ENCODE measurements at places on chromosomes 7 and 10.

DNA sequence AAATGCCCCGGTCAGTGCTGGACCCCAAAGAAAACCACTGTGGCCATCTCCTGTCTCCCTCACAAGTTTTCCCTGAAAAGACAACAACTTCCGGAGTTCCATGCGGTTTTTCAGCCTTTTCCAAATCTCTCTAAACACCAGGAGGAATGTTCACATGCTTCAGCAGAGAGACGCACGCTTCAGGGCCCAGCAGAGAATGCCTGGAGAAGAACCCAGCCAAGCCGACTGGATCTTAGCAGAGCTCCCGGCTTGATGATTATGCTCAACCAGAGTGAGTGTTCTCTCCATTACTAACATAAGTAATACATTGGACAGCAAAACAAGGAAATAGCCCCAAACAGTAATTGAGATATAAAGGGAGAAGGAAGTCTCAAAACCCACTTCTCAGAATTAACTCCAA lies 17.9 kb downstream of the PRKCQ start:
- no peak for DNase-seq

DNA sequence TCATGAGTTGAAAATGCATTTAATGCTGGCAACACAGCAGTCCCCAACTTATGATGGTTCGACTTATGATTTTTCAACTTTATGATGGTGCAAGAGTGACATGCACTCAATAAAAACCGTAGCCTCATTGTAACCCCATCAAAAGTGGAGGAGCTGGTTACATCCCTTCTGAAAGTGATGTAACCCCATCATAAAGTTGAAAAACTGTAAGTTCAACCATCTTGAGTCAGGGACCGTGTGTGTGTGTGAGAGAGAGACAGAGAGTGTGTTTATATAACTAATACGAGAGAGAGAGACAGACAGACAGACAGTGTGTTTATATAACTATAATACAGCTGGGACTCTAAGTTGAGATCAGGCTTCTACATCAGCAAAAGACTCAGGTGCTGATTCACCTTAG lies 21.0 kb downstream of the ANXA11 start:
- no peak for DNase-seq

GRCh38 chr7:124263232-124263827 lies 230.5 kb upstream of the TMEM229A start:
- DNase-seq: no peak

DNA sequence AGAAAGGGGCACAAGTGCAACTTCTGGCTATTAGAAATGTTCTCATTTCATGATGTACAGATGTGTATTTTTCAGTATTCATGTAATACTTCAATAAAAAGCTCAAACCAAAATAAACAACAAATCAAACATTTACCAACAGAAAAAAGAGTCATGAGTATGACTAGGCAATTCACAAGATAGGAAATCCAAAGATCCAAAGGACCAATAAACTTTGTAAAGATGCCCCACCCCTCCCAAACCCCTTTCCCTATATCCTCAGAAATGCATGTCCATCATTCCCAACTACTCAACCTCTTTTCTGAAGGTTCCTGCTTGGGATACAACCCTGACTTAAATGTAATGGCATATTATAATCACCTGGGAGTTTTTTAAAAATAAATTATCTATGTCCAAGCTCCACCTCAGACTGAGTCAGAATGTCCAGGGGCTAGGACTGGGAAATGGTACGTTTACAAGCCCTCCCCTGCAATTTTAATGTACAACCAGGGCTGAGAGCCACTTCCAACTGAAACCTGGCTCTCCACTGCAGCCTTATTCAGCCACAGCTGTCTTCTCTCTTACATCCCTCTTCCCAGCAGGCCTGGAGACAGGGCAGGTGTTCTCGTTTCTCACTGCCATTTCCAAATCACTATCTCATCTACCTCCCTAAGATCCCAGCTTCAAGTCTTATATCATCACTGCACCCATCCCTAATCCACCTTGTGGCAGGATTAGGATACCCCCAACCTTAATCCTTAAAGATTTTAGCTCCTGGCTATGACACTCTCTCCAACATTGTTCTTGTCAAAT lies 36.5 kb downstream of the COA1 start:
- DNase-seq: no peak

GRCh38 chr7:120716307-120716706 lies 141.6 kb downstream of the TSPAN12 start:
- DNase-seq: no peak

DNA sequence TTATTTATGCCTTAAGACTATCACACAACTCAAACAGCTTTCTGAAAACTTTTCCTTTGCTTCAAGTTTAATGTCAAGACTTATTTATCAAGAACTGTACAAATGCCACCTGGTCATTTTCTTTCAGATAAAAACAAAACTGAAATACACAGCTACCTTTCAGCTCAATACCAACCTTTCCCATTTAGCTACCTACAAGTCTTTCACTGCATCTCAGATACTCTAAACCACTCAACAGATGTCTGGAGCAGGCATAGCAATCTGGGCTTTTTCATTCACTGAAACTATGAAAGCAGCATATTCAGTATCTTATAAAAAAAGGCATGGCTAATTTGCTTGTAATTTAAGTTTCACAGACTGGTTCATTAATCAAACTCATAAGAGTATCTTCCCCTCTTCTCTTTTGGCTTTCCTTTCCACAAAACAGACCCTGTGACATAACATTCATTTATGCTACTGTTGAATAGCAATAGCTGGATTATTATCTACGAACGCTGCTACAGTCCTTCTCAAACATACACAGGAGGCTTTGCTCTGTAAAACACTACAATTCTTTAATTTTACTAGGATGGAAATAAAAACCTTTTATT lies 8.2 kb downstream of the TRA2A start:
- no peak for DNase-seq

DNA sequence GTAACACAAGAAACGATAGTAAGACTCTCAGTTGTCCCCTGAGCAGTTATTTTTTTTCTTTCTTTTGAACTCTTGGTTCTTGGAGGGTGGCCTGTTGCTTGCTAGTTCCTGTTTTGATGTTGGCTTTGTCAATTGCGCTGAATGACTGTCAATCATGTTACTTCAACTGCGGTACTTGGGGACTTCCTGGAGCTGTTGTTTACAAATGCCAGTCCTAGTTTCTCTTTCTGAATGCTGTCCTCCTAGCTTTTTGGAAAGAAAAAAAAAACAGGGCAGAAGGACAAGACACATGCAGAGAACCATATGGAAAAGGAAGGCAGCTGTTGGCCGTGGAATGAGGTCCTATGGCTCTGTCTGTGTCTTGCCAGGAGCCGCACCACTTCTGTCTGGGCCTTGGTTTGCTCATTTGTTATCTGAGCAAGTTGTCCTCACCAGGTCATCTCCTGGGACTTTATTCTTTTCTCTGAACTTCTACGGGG lies 7.0 kb upstream of the PDCD4 start:
- DNase-seq: no peak

DNA sequence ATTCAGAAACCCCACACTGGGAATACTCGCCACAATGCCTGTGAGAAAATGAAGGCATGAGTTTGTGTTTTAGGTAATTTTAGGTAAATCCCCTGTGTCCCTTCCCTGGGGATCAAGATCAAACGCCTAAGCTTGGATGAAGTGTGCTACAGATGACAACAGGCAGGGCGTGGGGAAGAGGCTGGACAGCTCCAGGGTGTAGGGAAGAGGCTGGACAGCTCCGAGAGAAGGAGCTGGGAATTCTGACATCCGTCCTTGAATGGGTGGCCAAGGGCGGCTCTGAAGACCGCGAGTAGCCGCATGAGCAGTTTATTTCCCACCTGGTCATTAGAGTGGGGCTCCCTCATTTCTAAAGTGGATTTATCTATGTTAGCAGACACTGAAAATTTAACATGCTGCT lies 109.7 kb downstream of the RAMP3 start:
- no peak for DNase-seq

GRCh38 chr7:17589671-17590070 lies 291.2 kb downstream of the AHR start:
- no peak for DNase-seq

GRCh38 chr7:93015101-93015778 lies 102.5 kb downstream of the SAMD9 start:
- no peak for DNase-seq

GRCh38 chr7:151110941-151111645 lies 24.8 kb downstream of the AGAP3 start:
- DNase-seq: peak; percentile 36

- DNase-seq: no peak
Measured at GRCh38 chr10:69636626-69637605, 6.9 kb downstream of the FAM241B start.

DNA sequence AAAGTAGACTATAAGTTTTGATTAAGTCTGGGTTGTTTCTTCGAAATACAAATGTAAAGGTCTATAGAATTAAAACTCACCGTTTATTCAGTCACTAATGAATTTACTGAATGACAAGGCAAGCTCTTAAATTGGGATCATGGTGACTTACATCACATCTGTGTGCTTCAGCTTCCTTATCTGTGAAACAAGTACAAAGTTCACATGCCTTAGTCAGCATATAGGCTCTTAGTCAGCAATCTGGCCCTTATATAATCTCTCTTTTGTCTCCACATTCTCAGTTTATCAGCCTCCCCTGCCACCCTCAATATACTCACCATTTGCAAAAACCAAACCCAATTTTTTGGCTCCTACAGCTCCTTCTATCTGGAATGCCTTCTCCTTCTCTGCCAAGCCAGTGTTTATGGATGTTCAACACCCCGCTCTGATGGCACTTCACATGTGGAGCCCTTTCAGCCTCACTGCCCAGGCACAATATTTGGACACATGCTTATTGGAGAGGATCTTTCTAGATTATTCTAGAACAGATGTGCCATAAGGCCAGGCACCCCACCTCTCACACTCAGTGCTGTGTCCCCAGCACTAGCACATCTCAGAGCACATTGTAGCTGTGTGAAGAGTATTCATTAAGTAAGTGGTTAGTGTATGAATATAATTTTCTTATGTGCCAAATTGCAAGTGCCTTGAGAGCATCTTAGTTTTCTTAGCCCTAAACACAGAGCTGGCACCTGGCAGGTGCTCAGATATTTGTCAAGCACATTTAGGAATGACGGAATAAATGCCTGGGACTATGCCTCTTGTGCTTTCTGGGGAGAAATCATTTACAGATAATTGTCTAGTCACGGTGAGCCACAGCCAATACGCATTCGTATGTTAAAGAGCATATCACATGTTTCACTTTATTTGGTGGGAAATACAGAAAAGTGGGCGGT lies 9.8 kb upstream of the LAMB1 start:
- DNase-seq: no peak

DNA sequence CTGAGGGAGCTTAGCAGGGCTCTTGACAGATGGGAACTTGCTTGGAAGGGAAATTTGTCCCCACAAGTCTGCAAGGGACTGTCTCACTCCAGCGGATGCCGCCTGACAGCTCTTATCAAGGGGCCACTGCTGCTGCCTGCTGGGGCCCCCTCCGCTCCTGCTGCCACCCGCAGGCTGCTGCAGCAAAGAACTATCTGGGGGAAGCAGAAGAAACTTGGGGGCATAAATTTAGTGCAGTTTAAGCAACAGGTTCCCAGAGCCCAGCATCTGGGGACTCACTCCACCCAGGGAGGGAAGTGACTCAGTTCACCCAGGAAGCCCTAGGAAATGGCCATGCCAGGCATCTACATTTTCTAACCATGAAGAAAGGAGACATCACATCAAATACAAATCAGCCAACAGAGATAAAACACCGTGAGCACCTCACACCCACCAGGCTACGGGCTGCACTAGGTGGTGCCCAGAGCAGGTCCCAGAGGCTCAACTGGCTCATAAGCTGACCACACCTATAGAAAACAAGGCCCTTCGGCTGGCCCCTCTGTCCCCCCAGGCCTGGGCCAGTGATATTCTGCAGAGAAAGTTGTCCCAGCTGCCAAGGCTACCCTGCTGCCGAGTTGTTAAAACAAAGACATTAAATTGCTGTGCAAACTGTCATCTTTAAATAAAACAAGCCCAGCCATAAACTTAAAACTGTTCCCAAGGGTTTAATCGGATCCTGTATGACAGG lies 3.7 kb downstream of the RGS10 start:
- no peak for DNase-seq

DNA sequence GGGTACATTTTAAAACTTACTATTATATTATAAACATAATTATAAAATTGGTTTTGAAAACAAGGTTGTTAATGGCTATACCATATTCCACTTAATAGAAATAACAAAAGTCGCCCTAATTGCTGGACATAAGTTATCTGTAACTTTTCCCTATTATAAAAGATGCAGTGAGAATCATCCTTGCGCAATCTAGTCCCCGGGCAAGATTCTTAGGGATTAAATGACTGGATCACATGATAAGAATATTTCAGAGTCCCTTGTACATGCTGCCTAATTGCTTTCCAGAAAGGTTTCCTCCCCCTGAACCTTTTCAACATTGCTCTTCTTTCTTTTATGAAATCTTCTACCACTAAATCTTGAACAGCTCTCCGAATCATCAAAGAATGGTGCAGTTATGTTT lies 479.8 kb upstream of the MKI67 start:
- no peak for DNase-seq

DNA sequence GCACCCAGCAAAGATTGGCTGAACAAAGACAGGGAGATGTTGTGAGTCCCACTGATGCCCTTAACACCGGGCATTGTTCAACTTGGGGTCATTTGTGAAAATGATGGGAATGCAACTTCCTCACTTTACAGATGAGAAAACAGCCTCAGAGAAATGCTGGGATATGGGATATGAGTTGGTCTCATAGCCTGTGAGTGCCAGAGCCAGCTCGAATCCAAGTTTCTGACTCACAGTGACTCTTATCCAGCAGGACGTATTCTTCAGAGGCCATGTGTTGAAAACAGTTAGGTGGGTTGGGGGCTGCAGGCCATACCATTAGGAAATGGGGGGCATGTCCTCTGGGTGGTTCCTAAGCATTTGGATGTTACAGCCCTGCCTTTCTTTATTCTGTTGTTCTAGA lies 45.2 kb downstream of the KIAA1217 start:
- no peak for DNase-seq

GRCh38 chr10:11602919-11603523 lies 8.4 kb downstream of the USP6NL start:
- DNase-seq: no peak

- no peak for DNase-seq
Measured at GRCh38 chr10:116221053-116221452, 52.0 kb downstream of the GFRA1 start.

DNA sequence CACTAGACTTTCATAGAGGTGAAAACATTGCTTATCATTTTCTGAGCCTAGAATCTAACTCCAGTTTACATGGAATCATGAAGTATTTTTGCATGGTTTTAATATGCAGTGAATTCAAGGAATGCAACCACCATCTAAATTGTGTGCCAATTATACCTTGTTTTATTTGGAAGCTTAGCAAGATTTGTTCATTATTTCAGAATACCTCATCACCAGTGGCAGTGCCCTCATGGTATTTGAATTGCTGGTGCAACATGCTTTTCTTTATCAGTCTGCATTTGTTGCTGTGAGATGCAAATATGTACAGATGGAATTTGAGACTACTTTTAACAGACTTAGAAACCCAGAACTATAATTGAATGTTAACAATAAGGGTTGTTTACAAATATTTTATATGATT lies 18.7 kb upstream of the ZNF800 start:
- no peak for DNase-seq

All from stimulated activated CD8-positive, alpha-beta memory T cell treated with anti-CD3 and anti-CD28 coated beads, Interleukin-15, amount 100 ng/mL, for 4 hours (primary cell).